ENCODE measurements at places on chromosomes 1 and 21. TPM values are rescaled to one million over a fixed set of nuclear protein-coding genes. Genes with fewer than 3 reads are reported as not detected.

GRCh38 chr1:154423304-154423987 is 18.3 kb downstream of the IL6R start:
- no peak for DNase-seq

FALEC gene
- 0.47 TPM for polyA plus RNA-seq

GRCh38 chr21:33434770-33435360 is 31.7 kb downstream of the IFNGR2 start:
- no peak for DNase-seq

RHCE gene
- polyA plus RNA-seq: 0.19 TPM

DNA sequence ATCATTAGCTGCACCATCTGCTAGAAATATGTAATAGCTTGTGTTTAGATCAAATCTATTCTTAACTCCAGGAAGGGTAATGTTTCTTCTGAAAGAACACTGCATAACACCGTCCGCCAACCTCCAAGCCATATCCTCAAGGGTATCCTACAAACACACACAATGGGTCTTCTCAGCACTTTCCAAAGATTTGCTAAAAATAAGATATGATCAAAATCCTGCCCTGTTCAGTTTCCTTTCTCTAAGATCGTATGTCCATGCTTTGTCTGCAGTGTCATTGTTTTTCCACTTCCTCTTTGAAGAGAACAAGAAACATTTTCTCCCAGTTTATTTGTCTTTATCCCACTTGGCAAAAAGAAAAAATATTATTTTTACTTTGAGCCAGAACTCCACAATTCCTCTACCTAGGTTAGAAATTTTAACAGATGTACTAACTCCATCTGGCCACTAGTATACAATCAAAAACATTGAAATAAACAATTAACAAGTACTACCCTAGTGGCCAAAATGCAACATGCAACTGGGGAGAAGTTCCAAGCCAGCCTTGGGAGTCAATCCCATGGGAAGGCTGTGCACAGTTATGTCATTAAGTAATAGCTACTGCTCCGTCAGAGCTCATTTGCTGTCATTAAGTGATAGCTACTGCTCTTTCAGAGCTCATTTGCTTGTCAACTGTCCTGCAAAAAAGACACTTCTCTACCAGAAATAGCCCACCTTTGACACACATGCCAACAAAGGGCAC is 37.8 kb downstream of the FRRS1 start:
- no peak for DNase-seq

GRCh38 chr1:65055747-65056146 is 89.4 kb upstream of the JAK1 start:
- DNase-seq: no peak

GRCh38 chr1:204223129-204223860 is 9.5 kb upstream of the GOLT1A start:
- DNase-seq: no peak

- no peak for DNase-seq
Observed at GRCh38 chr1:165899461-165899941, 72.1 kb downstream of the UCK2 start.

- DNase-seq: no peak
Observed at GRCh38 chr1:54238353-54239034, 38.5 kb downstream of the MRPL37 start.

DNA sequence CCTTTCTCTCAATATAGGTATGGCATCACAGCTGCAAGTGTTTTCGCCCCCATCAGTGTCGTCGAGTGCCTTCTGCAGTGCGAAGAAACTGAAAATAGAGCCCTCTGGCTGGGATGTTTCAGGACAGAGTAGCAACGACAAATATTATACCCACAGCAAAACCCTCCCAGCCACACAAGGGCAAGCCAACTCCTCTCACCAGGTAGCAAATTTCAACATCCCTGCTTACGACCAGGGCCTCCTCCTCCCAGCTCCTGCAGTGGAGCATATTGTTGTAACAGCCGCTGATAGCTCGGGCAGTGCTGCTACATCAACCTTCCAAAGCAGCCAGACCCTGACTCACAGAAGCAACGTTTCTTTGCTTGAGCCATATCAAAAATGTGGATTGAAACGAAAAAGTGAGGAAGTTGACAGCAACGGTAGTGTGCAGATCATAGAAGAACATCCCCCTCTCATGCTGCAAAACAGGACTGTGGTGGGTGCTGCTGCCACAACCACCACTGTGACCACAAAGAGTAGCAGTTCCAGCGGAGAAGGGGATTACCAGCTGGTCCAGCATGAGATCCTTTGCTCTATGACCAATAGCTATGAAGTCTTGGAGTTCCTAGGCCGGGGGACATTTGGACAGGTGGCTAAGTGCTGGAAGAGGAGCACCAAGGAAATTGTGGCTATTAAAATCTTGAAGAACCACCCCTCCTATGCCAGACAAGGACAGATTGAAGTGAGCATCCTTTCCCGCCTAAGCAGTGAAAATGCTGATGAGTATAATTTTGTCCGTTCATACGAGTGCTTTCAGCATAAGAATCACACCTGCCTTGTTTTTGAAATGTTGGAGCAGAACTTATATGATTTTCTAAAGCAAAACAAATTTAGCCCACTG is 11.5 kb downstream of the HIPK1 start:
- DNase-seq: no peak

PEAR1 gene
- 13.1 TPM for polyA plus RNA-seq

DNA sequence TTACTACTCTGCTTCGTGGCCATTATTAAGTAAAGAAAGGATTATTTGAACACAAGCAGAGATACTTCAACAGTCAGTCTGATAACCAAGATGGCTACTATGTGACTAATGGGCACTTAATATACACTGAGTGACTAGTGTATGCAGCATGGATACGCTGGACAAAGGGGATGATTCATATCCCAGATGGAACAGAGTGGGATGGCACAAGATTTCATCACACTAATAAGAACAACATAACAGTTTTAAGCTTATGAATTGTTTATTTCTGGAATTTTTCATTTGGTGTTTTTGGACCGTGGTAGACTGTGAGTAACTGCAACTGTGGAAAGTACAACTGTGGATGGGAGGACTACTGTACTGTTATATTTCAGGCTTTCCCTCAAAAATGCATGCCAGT is 9.4 kb downstream of the ZCCHC17 start:
- no peak for DNase-seq

- DNase-seq: no peak
Observed at GRCh38 chr1:20194757-20195461, 8.6 kb upstream of the PLA2G2C start.

AVPR1B gene
- polyA plus RNA-seq: not detected

Measured in urinary bladder (tissue), 4 donors.